NCI-H1105 treated with DMSO at 0.1 percent for 48 hours (cell line): ENCODE measurements at places on chromosomes 7 and 10.

GRCh38 chr10:52485462-52485861, 171.4 kb downstream of the DKK1 start:
- DNase-seq, result no peak

- no peak for DNase-seq
Observed at GRCh38 chr10:50679149-50679548, 55.4 kb upstream of the SGMS1 start.

DNA sequence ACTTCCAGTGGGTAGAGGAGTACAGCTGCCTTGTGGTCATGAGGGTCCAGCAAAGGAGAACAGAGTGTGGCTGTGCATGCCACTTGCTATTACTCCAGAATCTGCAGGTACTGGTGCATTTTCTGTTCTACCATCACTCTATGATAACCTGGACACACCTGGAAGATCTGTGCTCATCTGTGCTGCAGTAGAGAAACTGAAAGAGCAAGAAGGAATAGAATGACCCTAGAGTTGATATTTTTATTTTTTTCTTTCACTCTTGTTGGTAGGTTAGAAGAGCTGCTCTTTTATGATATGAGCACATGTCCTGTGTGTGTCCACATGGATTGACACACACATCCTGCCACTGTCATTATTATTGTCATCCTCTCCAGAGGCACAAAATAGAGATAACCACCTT, 48.3 kb upstream of the MTURN start:
- DNase-seq, result no peak

GRCh38 chr10:123897146-123897545, 5.5 kb upstream of the CPXM2 start:
- DNase-seq, result no peak

DNA sequence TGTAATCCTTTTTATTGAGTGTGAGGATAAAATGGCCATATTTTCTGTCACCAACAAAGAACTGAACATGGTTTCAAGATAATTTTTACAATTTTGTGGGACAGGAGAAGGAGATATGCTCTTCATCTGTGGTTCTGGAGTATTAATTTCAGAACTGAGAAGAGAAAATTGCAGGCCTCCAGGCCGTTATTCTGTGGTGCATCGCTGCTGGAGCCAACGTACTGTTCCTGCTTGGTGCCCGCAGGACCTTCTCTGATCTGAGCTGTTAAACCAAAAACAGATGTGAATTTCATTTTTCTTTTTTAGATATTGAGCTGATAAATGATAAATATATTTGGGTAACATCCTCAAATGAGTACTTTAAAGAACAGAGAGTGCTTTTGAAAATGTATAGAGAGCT, 63.9 kb downstream of the IKZF1 start:
- DNase-seq, result no peak
